ENCODE measurements at places on chromosomes 5 and 9.

DNA sequence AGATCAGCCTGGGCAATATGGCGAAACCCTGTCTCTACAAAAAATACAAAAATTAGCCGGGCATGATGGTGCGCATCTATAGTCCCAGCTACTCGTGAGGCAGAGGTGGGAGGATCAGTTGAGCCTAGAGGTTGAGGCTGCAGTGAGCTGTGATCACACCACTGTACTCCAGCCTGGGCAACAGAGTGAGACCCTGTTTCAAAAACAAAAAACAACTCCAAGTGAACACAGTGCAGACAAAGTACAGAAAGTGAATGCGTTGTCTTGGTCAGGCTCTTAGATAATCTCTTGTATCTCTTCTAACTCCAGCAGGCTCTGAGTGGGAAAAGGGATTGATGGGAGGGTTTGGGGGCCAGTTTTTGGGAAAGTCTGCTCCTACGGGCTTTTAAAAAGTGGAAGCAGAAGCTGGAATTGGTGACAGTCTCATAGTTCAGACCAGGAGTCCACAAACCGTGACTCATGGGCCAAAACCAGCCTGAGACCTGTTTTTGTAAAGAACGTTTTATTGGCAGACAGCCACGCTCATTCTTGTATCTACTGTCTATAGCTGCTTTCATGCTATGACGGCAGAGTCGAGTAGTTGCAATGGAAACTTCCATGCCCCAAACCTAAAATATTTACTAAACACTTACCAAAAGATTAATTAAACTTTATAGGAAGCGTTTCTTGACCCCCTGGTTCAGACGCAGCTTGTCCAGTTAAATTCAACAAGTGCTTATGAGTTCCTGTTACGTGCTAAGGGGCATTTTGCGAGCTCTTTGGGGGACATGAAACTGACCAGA lies 32.9 kb downstream of the NDST1 start:
- no peak for DNase-seq

- no peak for DNase-seq
Observed at GRCh38 chr5:120229036-120229435, 235.1 kb upstream of the PRR16 start.

- no peak for DNase-seq
Observed at GRCh38 chr5:181053488-181054121, 13.5 kb downstream of the BTNL9 start.

DNA sequence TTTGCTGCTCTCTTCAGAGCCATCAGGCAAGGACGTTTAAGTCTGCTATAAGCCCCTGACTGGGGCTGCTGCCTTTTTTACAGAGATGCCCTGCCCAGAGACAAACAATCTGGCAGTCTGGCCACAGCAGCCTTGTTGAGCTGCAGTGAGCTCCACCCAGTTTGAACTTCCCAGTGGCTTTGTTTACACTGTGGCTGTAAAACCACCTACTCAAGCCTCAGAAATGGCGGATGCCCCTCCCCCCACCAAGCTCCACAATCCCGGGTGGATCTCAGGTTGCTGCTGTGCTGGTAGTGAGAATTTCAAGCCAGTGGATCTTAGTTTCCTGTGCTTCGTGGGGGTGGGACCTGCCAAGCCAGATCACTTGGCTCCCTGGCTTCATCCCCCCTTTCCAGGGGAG lies 59.7 kb upstream of the SNCAIP start:
- DNase-seq, result no peak

- no peak for DNase-seq
Observed at GRCh38 chr5:137747848-137748247, 6.3 kb downstream of the HNRNPA0 start.

DNA sequence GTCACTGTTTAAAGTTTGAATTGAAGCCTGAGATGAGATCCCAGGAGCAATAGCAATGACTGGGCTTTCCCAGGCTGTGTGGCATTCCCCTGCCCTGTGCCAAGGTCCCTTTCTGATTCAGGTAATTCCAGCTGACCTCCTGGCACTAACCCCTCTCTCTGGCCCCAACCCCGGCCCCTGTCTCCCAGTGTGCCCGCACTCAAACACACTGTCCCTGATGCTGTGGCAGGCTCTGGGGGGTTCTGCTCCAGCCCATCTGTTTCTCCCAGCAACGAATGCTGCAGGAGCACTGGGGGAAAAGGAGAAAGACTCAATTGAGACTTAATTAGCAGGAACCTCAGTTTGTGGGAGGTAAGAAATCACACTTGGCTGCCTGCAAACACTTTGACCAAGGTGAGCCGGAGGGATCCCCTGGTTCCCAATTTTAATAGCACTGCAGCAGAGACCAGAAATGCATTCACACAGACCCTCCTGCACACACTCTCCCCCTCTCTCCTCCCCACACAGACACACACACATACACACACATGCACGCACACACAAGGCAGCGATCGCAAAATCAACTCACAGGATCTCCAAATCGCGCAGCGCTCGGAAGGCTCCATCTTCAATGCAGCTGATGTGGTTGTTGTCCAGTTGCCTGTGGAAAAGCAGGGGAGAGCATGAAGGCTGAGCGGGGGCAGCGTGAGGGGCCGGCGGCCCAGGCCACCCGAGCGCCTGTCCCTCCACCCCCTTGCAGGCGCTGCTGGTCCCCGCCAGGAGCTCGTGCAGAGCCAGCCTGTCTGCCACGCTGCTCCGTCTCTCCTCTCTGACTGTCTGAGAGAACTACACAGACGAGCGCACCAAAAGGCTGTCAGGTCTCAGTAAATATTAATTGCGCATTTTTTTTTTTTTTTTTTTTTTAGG lies 265.1 kb upstream of the PANK3 start:
- DNase-seq, result peak; percentile 48

DNA sequence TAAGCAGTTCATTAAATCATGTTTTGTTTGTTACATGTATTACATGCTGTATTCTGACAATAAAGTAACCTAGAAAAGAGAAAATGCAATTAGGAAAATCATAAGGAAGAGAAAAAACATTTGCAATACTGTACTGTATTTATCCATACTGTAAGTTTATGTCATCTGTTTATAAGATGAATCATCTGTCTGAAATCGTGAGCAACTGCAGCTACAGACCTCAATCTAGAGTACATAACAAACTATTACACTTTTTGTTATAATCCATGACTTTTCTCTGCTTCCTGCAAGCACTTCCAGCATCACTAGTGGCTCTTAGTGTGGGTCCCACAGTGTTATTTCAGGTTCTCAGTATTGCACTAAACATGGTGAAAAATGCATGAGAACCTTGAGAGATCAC lies 144.4 kb upstream of the NR4A3 start:
- DNase-seq, result no peak

- no peak for DNase-seq
Observed at GRCh38 chr5:35302544-35302943, 72.3 kb upstream of the PRLR start.

- DNase-seq, result no peak
Observed at GRCh38 chr5:159503236-159503635, 172.9 kb upstream of the IL12B start.

DNA sequence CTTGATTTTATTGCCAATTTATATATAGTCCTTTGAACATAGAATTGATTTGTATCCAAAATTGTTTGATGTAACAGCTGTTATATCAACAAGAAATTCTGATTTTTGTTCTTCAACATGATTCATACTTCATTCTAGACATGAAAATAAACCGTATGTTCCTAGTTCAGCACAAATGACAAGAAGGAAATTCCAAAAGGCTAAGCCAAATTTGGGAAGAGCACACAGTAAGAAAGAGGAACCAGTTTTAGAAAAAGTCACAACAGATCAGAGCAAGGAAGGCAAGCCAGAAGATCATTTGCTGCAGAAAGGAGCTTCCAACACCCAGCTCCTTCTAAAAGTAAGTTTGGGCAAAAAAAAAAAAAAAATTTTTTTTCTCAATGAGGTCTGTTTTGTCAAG lies 65.0 kb upstream of the MCCC2 start:
- DNase-seq, result no peak

- peak; percentile 38 for DNase-seq
Observed at GRCh38 chr9:17531642-17532254, 47.1 kb upstream of the SH3GL2 start.

GRCh38 chr5:152274224-152274623 lies 130.9 kb downstream of the NMUR2 start:
- DNase-seq, result no peak

GRCh38 chr9:4167079-4167671 lies 132.7 kb downstream of the GLIS3 start:
- no peak for DNase-seq

DNA sequence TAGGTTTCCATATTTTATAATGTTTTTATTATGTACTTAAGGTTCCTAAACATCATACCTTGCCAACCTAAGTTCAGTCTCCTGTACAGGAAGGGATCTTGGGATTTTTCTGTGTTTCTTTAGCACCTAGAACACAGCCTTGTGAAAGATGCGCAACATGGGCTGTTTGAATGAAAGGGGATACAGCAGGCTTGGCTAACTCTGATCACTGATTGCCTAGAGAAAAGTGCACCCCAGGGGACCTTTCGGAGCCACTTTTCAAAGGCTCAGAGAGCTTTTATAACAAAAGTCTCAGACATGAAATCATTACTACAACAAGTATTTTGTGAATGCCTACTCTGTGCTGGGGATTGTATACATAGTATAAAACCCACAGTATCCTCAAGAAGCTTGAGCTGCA lies 261.6 kb downstream of the BNC2 start:
- no peak for DNase-seq

DNA sequence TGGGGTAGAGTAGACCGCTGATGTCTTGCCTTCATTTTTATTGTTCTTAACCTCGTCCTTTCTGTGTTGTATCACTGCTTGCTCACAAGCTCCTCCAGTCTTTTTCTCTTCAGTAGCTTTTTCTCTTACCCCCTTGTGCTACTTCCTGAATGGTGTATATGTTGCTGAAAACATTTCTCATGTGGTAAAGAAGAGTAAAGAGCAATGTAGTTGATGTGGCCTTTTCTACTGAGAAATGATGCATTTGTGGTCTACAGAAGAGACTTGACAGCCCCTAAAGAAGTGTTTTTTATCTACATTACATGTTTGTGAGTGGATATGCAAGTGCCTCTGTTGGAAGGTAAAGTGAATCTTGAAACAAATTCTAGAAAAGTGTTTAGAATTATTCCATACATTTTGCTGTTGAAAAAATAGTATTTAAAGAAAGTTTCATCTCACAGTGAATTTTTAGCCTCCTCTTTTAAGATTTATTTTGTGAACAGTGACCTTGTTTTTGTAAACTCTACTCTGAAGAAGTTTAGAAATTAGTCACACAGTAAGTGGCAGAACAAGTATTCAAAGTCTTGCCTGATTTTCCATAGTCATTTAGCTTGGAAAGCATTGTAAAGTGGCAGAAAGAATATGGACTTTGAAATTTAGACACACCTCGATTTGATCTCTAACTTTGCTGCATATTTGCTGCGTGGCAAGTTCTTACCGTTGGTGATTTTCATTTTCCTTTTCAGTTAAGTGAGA lies 17.4 kb downstream of the CDC42SE2 start:
- no peak for DNase-seq

- peak; percentile 21 for DNase-seq
Observed at GRCh38 chr9:112925058-112925641, 34.5 kb upstream of the SLC46A2 start.

GRCh38 chr9:96160168-96160567 lies 141.8 kb downstream of the HSD17B3 start:
- DNase-seq, result no peak

DNA sequence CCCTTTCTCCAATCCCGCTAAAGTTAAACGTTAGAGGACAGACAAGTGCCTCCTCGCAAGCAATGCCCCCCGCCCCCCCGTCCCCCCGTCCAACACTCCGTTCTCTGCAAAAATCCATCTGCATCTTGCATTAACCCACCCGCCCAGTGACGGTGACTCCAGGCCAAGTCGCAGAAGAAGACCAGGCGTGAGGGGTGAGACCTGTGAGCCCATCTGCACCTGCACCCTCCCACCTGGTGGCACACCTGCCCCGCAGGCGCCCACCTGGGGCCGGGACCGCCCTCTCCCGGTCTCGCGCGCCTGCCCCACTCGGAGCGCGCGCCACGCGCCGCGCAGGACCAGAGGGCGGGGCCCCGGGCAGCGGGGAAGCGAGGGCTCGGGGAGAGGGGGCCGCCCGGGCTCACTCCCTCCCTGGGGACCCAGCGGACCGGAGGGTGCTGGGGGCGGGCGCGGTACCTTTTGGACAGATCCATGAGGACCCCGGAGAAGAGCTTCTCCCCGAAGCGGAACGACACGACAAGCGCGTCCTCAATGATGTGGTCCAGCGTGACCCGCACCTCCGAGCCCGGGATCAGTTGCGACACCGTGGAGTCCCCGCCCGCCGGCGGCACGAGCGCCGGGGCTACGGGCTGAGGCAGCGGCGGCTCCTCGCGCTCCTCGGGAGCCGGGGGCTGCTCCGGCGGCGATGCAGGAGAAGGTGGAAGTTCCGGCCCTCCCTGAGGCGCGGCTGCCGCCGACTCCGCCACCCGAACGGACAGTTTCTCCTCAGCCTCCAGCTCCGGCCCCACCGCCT lies 705 bp downstream of the PWWP2A start:
- peak; percentile 28 for DNase-seq

DNA sequence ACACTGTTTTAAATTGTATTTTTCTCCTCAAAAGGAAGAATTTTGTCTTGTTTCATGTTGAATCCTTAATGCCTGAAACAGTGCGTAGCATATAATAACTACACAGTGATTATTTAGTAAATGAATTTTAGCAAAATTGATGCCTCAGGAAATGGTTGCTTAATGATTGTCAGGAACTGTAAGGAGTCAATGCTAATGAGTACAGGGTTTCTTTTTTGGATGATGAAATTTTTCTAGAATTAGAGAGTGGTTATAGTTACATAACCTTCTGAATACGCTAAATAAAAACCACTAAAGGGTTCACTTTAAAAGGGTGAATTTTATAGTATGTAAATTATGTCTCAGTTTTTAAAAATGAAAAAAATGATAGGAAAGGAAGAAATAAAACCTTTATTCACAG lies 14.9 kb downstream of the FAM151B start:
- DNase-seq, result no peak

DNA sequence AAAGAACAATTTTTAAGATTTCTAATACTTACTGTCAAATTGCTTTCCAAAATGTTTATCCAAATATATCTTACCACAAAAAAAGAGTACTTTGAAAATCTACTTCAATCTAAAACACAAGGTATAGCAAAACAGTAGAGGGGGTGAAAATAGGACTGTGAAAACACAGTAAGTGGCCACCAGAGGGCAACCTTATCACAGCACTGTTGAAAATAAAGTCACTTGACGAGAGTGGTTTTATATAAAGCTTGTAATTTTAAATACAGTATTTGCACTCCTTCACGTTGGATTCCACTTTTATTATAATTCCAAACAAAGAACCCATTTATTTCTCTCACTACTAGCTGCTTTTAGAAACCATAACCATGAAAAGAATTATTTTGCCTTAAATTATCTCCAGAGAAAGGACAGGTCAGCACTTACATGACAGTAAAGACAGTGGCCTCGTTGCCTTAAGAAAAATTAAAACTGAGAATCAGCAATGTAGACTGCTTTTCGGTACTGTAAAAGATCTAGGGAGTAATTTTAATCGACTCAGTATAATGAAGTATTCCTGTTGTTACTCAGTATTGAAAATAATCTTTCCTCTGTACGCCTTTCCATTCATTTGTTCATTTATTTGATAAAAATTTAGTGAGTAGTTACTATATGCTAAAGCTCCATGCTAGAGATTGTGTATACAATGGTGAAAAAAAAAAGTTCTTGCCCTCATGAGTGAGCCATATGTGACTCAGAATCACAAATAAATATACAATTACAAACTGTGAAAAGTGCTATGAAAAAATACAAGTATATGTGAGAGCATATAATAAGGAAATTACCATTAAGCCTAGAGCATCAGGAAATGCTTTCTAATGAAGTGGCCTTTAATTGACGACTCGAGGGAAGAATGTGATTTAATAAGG lies 40.0 kb upstream of the CDK5RAP2 start:
- peak; percentile 56 for DNase-seq

Measured in renal pelvis (tissue), 12 donors.